ENCODE measurements at places on chromosomes 4 and X.

DNA sequence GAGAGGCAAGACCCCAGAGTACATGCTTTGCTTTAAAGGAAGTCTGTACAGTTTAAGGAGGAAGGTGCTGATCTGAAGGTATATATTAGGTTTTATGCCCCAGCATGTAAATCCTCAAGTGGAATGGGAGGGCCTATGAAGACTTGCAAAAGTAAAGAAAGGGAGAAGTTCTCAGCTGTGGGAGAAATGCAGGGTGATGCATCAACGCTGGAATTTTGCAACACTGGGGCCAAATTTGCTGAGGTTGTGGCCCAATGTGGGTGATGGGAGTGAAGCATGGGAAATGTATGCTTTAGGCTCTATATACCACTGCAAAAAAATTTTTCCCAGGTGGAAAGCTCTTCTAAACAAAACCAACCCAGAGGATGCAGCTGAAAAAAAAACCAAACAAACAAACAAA, 33.8 kb upstream of the GPR174 start:
- DNase-seq, result no peak

DNA sequence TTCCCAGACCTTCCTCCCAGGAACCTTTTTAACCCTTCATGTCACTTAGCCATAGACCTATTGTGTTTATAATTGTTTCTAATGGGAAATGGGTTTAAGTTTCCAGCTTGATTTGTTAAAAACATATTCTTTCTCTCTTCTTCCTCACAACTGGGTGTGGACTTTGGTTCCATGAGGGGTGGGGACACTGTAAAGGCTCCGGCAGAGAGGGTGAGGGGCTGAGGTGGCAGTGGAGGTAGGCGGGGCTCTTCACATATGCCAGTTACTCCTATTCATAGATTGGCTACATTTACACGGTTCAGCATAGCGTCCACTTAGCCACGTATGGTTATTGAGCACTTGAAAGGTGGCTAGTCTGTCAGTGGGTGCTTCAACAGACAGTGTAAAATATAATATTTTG, 7.8 kb downstream of the INTS6L start:
- no peak for DNase-seq

GRCh38 chrX:108123591-108124366, 32.2 kb downstream of the ATG4A start:
- DNase-seq, result no peak

DNA sequence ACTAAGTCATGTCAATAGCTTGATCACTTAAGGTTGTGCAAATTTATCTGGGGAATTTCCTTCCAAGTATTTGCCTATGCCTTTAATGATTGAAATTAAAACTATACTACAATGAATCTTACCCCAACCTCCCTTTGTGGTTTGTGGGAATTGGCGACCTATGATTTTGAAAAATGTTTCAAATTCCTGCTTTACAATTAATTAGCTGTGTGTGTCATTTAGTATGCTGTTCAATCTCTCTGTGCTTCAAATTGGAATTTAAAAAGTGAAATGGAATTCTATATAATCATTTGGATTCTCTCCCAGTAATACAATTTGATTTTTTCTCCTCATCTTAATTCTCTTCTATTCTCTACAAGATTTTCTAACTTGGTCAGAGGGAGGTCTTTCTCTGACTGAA, 2319.5 kb downstream of the ARAP2 start:
- no peak for DNase-seq

GRCh38 chr4:4260185-4260751, 12.2 kb upstream of the TMEM128 start:
- peak; percentile 71 for DNase-seq

Measured in RPMI8226 (cell line).